ENCODE measurements at places on chromosomes 7 and 10. TPM values are rescaled to one million over a fixed set of nuclear protein-coding genes. Genes with fewer than 3 reads are reported as not detected.

- DNase-seq = no peak
Measured at GRCh38 chr7:48094861-48095293, 5.8 kb downstream of the UPP1 start.

GRCh38 chr10:78526347-78526746, 492.7 kb downstream of the RPS24 start:
- no peak for DNase-seq

WNT8B gene
- not detected for total RNA-seq

ECD gene
- 20.7 TPM for total RNA-seq

HHEX gene
- total RNA-seq = 2.1 TPM

DNA sequence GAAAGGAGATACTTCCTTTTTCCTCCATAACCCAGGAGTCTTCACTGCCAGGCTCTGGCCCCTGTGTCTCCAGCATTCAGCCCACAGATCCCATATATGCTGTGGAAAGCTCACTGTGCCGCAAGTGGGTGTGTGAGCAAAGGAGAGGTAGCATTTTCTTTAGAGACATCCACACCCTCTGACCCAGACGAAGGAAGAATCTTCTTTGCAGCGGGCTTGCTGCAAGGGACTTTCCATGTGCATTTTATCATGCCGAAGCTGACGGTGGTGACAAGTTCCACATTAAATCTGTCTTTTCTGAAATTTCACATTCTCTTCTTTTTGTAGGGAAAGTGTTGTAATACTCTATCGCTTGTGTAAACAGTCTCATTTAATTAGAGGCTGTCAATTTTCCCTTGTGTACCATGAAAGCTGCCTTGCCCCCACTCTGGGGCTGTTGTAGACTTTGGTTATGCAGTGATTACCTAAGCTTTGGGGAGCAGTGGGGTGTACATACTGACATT, 409.5 kb downstream of the SUGCT start:
- DNase-seq = no peak

GRCh38 chr7:45977256-45977780, 56.2 kb upstream of the IGFBP3 start:
- DNase-seq = no peak

DNA sequence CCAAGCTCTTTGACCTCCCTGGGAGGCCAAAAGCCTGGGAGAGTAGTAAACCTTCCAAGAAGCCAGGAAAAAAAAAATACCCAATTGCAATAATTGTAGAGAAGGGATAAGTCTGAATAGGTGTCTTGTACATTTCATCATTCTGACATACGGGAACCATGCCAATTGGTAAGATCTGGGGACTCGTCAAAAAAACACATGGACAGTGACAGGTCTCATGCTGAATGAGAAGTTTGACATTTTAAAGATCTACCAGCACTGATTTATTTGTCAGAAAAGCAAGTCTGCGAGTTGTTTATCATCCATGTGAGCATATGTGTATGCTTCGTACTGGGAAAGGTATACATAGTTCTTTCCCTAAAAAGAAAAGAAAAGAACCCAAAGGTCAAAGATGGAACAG, 4.1 kb upstream of the ITGA8 start:
- no peak for DNase-seq

DNA sequence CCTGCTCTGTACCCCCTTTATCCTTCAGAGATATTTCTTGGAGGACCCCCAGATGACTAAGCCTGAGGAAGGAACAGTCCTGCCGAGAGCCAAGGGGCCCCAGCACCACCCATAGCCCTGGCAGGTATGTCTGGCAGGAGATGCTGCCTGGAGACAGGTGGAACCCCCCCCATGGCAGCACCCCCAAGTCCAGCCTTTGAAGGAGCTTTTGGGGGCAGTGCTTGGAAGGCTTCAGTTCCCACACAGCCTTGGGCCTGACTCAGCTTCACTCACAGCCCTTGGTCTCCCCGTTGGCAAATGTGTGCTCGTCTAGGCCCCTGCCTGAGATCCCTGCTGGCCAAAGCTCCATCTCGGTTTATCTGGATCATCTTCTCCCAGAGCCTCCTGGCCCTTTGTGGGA, 23.0 kb upstream of the PCBD1 start:
- no peak for DNase-seq

ATOH7 gene
- total RNA-seq = not detected

- no peak for DNase-seq
Measured at GRCh38 chr7:27917774-27918314, 177.9 kb downstream of the TAX1BP1 start.

DNA sequence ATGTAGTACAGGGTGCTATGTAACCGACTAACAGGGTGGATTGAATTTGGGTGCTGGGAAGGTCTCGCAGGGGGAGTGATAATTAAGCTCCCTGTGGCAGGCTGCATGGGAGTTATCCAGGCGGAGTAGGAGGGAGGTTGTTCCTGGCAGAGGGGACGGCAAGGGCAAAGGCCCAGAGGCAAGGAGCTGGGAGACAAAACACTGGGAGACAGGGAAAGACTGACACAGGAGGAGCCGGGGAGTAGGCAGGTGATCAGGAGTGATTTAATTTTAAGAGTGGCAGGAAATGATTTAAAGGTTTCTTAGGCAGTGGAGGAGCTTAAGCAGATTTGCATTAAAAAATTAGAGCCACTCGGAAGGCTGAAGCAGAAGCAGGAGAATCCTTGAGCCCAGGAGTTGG, 40.7 kb upstream of the LEP start:
- no peak for DNase-seq

GRCh38 chr10:132113206-132113605, 47.5 kb downstream of the JAKMIP3 start:
- no peak for DNase-seq

DNA sequence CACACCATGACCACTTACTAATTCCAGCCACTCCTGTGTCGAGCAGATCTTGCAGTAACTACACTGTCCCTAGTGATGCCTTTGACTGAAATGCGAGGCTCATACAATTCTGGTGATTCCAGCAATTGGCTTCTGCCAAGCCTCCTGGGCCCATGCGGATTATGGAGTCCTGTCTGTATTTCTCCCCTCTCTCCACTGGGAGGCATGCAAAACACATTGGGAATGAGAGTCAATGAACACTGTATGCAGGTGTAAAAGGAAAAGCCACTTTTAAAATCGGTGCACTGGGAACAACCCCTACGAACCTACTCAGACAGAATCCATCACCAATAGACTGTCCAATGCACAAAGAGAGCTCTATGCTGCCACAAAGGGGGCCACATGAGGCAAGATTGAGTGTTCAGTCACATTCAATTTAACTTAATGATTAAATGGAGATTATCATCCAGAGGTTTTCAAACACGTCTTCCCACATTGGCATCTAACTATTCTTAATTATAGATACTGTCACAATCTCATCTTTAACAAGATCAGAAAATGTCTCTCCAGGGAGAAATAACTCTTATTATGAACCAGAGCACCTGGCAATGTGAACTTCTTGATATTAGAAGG, 550.6 kb downstream of the GLRX3 start:
- DNase-seq = no peak

- DNase-seq = peak; percentile 96
Measured at GRCh38 chr7:81684514-81685269, 85.2 kb downstream of the HGF start.

- DNase-seq = no peak
Measured at GRCh38 chr10:73459683-73460314, 26.4 kb upstream of the MSS51 start.

DNA sequence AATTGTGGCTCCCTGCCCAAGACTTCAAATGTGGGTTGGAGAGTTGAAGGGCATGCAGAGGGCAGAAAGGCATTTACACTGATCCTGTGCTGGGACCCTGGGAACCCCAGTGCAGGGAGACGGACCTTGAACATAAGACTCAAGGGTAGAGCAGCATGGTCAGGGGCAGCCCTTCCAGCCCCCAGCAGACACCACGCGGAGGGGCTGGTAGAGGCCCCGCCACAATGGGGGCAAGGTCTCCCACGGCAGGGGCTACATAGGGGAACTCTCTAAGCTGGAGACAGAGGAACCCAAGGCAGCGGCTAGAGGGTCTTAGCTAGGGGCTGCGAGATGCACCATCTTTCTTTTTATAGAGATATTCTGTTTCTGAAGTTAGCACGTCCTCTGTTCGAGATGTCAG, 45.2 kb upstream of the EBF3 start:
- peak; percentile 34 for DNase-seq

GRCh38 chr7:69399401-69399800, 198.9 kb upstream of the AUTS2 start:
- DNase-seq = no peak

DNA sequence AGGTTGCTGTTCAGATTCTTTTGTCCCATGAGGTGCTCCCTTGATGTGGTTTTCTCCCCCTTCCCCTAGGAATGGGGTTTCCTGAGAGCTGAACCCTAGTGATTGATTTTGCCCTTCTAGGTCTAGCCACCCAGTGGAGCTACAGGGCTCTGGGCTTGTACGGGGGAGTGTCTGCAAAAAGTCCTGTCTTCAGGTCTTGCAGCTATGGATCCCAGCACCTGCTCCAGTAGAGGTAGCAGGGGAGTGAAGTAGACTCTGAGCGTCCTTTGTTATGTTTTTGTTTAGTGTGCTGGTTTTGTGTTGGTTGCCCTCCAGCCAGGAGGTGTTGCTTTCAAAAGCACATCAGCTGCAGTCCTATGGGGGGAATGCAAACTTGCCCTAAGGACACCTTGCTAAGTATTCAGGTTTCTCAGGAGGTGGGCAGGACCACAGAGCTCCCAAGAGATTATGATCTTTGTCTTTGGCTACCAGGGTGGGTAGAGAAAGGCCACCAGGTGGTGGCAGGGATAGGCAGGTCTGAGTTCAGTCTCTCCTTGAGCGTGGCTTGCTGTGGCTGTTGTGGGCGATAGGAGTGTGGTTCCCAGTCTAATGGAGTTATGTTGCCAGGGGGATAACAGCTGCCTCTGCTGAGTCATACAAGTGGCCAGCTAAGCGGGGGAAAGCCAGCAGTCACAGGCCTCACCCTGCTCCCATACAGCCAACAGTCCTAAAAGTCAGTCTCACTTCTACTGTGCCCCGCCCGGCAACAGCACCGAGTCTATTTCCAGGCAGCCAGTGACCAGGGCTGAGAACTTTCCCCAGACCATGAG, 92.4 kb upstream of the JCAD start:
- peak; percentile 84 for DNase-seq

GRCh38 chr7:40474790-40475680, 340.2 kb downstream of the SUGCT start:
- DNase-seq = no peak
